ENCODE measurements at places on chromosomes 6 and 20. TPM values are rescaled to one million over a fixed set of nuclear protein-coding genes. Genes with fewer than 3 reads are reported as not detected.
A peak's percentile ranks its signal among the peaks of the same experiment; 100 is the strongest.

- DNase-seq, result no peak
- no peaks in the 10 kb centered on the region for H3K36me3 ChIP-seq
- H3K4me1 ChIP-seq, result peaks cover 9% of the 10 kb centered on the region
- H3K4me3 ChIP-seq, result no peak overlapping the region
- no peak overlapping the region for H3K27ac ChIP-seq
- no peaks in the 10 kb centered on the region for H3K27me3 ChIP-seq
These were observed 7.5 kb upstream of the MYLIP start for GRCh38 chr6:16121339-16121738.

DNA sequence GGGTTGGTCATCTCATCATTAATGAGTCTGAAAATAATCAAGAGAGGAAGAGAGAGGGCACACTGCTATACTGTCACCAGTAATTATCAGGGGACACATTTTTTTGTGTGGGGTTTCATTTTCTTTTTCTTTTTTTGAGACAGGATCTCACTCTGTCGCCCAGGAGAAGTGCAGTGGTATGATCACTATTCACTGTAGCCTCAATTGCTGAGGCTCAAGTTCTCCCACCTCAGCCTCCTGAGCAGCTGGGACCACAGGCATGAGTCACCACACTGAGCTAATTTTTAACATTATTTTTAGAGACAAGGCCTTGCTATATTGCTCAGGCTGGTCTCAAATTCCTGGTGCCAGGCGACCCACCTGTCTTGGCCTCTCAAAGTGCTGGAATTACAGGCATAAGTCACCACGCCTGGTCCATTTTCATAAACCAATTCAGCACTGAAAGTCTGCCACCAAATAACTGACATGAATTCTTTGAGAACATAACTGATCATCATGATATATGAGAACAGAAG lies 43.3 kb downstream of the EPHA7 start:
- no peak for DNase-seq
- no peak overlapping the region for H3K4me3 ChIP-seq
- no peaks in the 10 kb centered on the region for H3K4me1 ChIP-seq
- no peak overlapping the region for H3K27ac ChIP-seq
- no peaks in the 10 kb centered on the region for H3K27me3 ChIP-seq

DNA sequence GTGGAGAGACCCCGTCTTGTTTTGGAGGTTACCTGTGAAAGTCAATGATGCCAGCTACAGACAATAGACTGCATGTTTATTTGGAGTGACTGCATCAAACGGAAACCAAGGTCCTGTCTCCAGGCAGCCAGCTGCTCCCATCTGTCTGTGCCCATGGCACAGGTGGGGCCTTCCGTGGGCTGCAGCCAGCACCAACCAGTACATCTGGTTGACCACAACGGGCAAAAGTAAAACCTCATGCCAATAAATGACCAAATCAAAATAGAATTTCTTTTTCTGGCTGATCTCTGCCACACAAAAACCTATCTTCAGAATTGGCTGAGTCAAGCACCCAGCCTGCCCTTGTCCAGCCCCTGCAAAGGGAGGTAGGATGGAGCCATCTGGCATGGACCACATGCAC lies 33.5 kb downstream of the DLL1 start:
- DNase-seq, result peak; percentile 38
- no peak overlapping the region for H3K4me3 ChIP-seq
- H3K27ac ChIP-seq, result no peak overlapping the region

DNA sequence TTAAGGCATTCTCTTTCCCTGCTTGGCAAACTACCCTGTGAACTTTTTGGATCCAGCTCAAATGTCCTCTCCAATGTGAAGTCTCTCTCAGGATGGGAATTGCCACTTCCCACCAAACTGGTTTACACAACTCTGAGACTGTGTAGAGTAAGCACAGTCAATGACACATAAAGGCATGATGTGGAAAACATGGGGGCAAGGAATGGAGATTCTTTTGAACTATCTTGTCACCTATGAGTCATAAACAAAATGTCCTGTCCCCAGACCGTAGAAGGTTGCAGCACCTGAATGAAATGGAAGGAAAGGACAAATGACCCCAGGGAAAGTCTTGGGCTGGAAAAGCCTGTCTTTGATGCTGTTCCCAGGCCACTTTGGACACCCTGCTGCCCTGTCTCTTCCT lies 11.0 kb upstream of the KIF13A start:
- no peak overlapping the region for H3K27ac ChIP-seq
- peaks cover 3% of the 10 kb centered on the region for H3K4me1 ChIP-seq

GRCh38 chr20:63262836-63263235 lies 8.6 kb upstream of the NKAIN4 start:
- peaks cover 80% of the 10 kb centered on the region for H3K27me3 ChIP-seq
- DNase-seq, result no peak
- H3K4me3 ChIP-seq, result no peak overlapping the region
- no peaks in the 10 kb centered on the region for H3K36me3 ChIP-seq
- no peaks in the 10 kb centered on the region for H3K4me1 ChIP-seq

The HTR1E gene
- total RNA-seq, result not detected

Data from suprapubic skin (tissue), 4 donors.